Karpas-422 (cell line): ENCODE measurements at places on chromosomes 7 and 10. TPM values are rescaled to one million over a fixed set of nuclear protein-coding genes. Genes with fewer than 3 reads are reported as not detected.
A peak's percentile ranks its signal among the peaks of the same experiment; 100 is the strongest.

The AOC1 gene
- not detected in 2 replicates for total RNA-seq

The GIMAP1 gene
- total RNA-seq, result 0.07 TPM in 1 of 2 replicates, not detected in the other

The FGL2 gene
- 22.6 and 28.1 TPM in 2 replicates for total RNA-seq

DNA sequence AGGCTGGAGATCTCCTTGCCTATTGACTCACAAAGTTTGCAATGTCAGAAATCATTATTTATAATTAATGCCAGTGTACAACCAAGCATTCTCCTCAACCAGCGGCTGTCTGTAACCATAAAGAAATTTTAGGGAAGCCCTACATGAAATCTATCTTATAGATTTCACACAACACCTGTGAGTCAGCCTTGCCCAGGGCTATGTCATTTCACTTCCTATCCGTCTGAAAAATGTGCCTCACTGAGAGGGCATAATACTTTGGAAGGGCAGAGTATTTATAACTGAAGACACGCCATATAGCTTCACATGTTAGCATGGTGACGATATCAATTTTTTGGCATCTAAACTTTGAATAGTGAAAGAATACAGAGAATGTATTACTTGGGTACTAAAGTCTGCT lies 296.6 kb upstream of the ETV1 start:
- H3K27me3 ChIP-seq, result no peaks in the 10 kb centered on the region
- H3K36me3 ChIP-seq, result no peaks in the 10 kb centered on the region
- no peak overlapping the region for H3K4me3 ChIP-seq
- no peak for DNase-seq
- H3K4me1 ChIP-seq, result no peaks in the 10 kb centered on the region

- no peak for DNase-seq
- no peaks in the 10 kb centered on the region for H3K36me3 ChIP-seq
- H3K4me3 ChIP-seq, result no peak overlapping the region
- H3K27me3 ChIP-seq, result no peaks in the 10 kb centered on the region; the same call in 1 of the 2 replicates
Measured at GRCh38 chr10:131015271-131015670, 296.2 kb downstream of the TCERG1L start.

GRCh38 chr7:54663603-54664234 lies 95.3 kb downstream of the SEC61G start:
- H3K27ac ChIP-seq, result no peak overlapping the region
- DNase-seq, result no peak
- H3K36me3 ChIP-seq, result no peaks in the 10 kb centered on the region

- DNase-seq, result no peak
- no peaks in the 10 kb centered on the region for H3K4me1 ChIP-seq
- H3K27ac ChIP-seq, result no peak overlapping the region
- H3K36me3 ChIP-seq, result no peaks in the 10 kb centered on the region
- no peak overlapping the region for H3K4me3 ChIP-seq
Measured at GRCh38 chr7:138137423-138138171, 61.3 kb downstream of the AKR1D1 start.

DNA sequence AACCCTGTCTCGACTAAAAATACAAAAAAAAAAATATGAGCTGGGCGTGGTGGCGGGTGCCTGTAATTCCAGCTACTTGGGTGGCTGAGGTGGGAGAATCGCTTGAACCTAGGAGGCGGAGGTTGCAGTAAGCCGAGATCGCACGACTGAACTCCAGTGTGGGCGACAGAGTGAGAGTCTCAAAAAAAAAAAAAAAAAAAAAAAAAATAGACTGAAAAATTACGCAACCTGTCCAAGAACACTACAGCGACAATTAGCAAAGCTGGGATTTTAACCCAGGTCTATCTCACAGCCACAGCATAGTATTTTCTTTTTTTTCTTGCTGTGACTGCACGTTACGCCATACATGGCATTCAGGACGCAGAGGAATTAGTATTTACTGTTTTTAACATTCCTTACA lies 1.1 kb upstream of the RABGEF1 start:
- peaks cover 17% of the 10 kb centered on the region for H3K36me3 ChIP-seq
- no peak for DNase-seq
- no peaks in the 10 kb centered on the region for H3K27me3 ChIP-seq
- H3K27ac ChIP-seq, result peak overlapping the region; percentile 75

- H3K36me3 ChIP-seq, result no peaks in the 10 kb centered on the region
- no peaks in the 10 kb centered on the region for H3K27me3 ChIP-seq
- DNase-seq, result no peak
- no peaks in the 10 kb centered on the region for H3K4me1 ChIP-seq
- no peak overlapping the region for H3K4me3 ChIP-seq
Measured at GRCh38 chr7:139674341-139674740, 103.5 kb downstream of the HIPK2 start.

DNA sequence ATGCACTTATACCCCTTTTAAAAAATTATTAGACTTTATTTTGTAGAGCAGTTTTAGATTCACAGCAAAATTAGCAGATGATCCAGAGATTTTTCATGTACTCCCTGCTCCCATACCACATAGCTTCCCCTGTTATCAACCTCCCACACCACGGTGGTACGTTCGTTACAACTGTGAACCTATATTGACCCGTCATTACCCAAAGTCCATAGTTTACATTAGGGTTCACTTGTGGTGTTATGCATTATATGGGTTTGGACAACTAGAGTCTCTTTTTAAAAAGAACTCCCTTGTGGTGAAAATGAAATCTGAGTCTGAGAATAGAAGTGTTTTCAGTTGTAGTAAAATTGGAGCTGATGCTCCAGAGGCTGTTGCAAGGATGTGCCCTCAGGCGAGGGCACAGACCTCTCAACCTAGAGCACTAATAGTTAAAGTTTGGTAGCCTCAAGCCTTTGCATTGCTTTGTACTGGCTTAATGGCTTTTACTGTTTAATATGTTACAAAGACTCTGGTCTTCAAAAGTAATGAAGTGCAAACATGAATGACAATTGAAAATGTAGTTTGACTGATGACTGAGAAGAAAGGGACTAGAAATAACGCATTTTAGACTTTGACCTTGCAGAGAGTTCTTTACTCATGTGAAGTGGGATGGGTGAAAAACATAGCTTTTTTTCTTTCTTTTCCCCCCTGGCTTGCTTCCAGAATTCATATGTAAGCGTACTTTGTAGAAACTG lies 30.6 kb upstream of the CSTF2T start:
- no peaks in the 10 kb centered on the region for H3K36me3 ChIP-seq
- no peak overlapping the region for H3K27ac ChIP-seq
- no peaks in the 10 kb centered on the region for H3K27me3 ChIP-seq
- H3K4me3 ChIP-seq, result no peak overlapping the region
- H3K4me1 ChIP-seq, result no peaks in the 10 kb centered on the region
- no peak for DNase-seq

DNA sequence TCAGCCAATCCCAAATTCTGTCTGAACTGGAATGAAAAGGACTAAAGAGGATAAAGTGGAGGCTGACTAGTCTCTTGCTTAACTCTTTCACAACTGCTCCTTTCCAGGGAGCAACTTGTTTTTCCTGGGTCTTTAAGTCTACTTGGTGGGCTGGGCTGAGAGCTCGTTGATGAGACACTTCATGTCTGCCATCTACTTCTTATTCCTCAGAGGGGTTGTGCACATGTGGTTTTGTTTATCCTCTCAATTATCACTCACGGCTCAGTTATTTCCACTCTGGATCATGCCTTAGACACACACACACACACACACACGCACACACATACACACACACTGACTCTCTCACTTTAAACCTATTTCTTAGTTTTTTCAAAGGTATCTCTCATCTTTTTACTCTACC lies 298.6 kb upstream of the MTPN start:
- no peak overlapping the region for H3K4me3 ChIP-seq
- H3K36me3 ChIP-seq, result no peaks in the 10 kb centered on the region
- no peaks in the 10 kb centered on the region for H3K27me3 ChIP-seq
- H3K4me1 ChIP-seq, result peaks cover 6% of the 10 kb centered on the region; the same call in 1 of the 2 replicates

GRCh38 chr10:49398000-49398861 lies 2.3 kb upstream of the DRGX start:
- no peaks in the 10 kb centered on the region for H3K4me1 ChIP-seq
- no peak overlapping the region for H3K27ac ChIP-seq
- DNase-seq, result no peak
